Renal cortical epithelial cell (primary cell): ENCODE measurements at places on chromosomes 13 and 19.
A peak's percentile ranks its signal among the peaks of the same experiment; 100 is the strongest.

DNA sequence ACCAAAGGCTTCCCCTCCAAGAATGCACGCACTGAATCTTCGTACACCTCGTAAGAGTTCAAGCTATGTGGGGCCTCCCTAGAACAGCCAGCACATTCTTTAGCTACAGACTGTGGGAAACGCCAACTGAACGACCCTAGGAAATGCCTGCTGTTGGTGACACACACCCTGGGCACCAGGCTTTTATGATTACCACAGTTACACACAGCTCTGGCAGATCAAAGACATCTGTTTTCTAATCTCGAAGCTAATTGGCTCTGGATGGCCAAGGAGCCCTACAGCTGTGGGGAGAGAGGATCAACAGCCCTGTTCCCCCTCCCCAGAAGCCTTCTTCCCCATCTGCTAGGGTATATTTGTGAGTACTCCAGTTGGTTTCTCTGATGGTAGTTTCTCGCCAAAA is 123.0 kb downstream of the COL4A1 start:
- no peak for DNase-seq

GRCh38 chr13:106915146-106915545 is 347.2 kb upstream of the ARGLU1 start:
- no peak for DNase-seq

- DNase-seq = no peak
Observed at GRCh38 chr19:3785938-3786824, at the start of gene MATK. TSS of gene MATK (minus strand) at chr19:3786381. CDS start at chr19:3785135, 1,246 bp downstream.

- no peak for DNase-seq
Observed at GRCh38 chr13:82791035-82791434, 1091.2 kb downstream of the SLITRK1 start.

DNA sequence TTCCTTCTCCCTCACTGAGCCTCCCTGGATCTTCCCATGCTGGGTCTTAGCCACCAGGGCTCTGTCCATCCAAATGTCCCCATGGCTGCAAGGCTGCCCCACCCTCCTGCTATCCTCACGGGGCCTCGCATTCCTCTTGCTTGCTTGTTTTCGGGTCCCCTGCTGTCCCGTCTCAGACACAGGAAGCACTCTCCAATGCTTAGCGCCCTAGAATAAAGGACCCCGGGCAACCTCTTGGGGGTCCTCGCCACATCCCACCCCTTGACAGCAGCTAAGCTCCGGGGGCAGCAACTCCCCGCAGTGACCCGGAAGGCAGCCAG is 23.7 kb downstream of the SH3GL1 start:
- no peak for DNase-seq

DNA sequence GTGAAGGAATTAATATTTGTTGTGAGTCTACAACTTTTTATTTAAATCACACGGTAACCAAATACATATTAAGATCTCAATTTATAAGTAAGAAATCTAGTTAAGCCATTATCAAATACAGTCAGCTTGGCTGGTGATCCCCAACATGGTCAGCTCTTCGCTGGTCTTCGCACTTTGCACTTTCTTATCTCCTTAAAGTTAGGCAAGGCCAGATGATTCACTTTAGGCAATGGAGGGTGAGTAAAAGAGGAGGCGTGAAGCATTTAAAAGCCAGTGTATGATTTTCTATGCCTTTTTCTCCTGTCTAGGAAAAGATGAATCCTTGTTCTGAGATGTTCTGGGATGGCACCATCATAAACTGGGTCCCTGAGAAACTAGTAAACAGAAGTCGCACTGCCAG is 793.7 kb upstream of the ARGLU1 start:
- no peak for DNase-seq

GRCh38 chr13:85174291-85174690 is 624.9 kb downstream of the SLITRK6 start:
- DNase-seq = no peak

DNA sequence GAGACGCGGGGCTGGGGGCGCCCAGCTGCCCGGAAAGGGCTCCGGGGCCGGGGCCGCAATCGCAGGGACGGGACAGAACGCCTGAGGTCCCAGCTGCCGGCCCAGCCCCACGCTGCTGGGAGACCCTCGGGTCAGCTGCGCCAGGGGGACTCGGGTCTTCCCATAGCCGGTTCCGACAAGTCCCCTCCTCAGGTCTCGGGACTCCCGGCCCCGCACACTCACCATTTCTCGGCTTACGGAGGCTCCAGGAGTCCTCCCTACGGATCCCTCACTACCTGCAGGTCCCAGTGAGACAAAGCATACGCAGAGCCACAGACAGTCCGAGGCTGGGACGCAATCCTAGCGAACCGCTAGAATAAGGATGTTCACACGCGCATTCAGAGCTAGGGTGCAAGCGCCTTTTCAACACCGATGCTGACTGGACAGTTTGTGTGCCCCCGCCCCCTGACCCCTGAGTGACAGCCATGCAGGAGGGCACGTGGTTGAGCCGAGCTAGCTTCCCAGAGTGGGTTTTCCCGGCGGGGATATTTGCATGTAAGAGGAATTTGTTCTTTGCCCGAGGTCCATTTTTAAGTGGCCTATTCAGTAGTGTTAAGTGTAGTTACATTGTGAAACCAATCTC is 13.6 kb downstream of the ZNF490 start:
- peak; percentile 6 for DNase-seq

DNA sequence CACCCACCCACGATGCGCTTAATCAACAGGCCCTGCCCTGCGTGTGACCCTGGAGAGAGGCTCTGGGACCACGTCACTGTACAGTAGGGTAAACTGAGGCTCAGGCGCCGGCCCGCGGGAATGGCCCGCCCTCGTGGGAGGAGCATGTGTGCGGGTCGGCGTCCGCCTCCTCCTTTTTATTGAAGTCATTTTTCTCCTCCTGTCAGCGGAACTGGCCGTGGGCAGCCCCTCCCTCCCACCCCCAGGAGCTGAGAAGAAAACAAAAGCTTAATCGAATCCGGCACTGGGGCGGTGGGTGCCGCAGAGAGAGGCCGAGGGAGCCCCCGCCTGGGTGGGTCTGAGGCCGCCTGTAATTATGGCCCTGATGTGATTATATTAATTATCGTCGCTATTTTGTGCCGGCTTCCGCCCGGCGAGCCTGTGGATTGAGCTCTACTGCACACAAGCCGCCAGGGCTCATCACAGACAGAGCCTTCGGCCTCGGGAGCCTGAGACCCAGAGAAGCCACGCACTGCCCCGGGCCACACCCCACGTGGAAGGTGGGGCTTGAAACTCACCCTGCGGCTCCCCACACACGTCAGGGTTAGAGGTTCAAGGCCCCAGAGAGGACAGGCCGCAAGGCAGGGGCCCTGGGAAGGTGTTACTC is 7.0 kb downstream of the C2CD4C start:
- DNase-seq = no peak

- peak; percentile 63 for DNase-seq
Observed at GRCh38 chr19:2970201-2970835, 7.0 kb upstream of the TLE6 start.

GRCh38 chr13:35964011-35964862 is 166.9 kb downstream of the DCLK1 start:
- DNase-seq = no peak

DNA sequence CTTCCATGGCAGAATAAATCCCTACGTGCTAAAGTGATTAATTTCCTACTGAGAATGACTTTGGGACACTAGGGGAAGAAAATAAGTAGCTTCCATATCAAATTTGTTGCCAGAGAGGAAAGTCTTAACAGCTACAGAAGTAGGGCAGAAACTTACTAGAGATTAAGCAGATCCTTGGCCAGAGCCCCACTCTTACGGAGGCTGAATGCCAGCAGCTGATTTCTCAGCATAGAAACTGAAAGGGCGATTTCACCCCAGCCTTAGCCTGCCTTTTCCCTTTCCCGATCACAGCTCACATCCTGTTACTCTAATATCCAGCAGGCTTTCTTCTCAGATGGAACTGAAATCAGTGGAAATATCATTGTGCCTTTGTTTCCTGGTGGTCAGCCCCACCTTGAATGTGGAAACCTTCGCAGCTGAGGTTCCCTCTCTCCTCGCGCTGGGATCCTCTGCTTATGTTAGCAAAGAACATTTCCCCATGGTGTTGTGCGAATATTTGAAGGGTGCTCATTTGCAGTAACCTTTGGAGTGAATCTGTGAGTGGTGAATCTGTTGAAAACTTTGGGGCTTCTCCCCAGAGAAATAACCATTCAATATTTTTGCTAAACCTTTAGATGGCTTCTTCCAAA is 8.4 kb downstream of the FAM124A start:
- DNase-seq = peak; percentile 10

- no peak for DNase-seq
Observed at GRCh38 chr19:55346725-55347441, 7.2 kb downstream of the KMT5C start.

DNA sequence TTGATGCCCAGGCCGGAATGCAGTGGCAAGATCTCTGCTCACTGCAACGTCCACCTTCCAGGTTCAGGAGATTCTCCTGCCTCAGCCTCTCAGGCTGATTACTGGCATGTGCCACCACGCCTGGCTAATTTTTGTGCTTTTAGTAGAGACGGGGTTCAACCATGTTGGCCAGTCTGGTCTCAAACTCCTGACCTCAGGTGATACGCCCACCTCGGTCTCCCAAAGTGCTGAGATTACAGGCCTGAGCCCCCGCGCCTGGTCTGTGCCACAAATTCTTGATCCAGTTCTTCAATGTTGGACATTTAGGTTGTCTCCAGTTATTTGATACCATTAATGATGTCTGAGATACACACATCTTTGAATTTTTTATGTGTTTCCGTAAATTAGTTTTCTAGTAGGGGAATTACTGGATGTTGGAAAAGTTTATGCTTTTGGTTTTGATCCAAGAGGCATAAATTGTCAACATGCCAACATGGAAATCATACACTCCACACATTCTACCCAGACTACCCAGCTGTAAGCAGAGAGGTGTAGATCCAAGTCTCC is 525 bp upstream of the COG3 start:
- DNase-seq = no peak

DNA sequence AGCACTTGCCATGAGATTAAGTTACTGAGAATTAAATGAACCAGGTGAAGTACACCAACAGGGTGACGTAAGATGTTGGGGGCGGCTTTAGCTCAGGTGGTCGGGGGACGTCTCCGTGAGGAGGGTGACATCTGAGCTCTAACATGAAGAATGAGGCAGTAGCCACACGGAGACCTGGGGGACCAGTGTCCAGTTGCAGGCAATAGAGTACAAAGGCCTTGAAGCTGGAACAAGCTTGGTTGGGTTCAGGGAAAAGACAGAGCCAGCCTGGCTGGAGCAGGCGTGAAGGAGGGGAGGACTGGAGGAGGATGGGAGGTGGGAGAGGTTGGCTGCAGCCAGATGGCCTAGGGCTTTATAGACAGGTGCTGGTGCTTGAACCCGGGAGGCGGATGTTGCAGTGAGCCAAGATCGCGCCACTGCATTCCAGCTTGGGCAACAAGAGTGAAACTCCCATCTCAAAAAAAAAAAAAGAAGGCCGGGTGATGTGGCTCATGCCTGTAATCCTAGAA is 1.6 kb downstream of the SPINT2 start:
- no peak for DNase-seq

DNA sequence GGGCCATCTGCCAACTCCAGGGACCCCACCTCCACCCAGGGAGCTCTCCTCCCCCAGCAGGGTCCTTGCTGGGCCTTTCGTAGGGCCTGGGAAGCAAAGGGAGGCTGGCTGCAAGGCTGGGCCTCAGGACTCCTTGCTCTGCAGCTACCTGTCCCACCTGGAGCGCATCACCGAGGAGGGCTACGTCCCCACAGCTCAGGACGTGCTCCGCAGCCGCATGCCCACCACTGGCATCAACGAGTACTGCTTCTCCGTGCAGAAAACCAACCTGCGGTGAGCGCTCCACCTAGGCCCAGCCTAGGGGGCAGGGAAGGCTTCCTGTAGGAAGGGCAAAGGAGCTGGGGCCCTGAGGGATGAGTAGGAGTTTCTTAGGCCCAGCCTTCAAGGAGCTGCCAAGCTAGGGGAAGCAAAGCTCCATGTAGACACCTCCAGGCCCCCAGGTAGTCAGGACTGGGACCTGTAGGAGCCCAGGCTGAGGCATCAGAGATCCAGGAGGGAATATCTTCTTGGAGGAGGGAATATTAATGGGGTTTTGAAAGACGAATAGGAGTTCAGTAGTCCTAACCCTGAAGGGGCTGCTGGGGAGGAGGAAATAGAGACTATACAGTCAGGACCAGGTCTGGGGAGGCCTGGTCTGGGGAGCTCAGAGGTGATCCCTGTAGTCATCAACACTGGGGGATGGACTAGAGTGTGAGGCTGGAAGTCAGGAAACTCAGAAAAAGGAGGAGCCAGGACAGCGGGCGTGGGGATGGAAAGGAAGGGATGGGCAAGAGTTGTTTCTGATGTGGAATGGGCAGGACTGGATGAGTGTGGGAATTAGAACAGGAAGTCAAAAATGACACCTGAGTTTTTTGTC is 16.0 kb downstream of the GNA15 start:
- DNase-seq = no peak

DNA sequence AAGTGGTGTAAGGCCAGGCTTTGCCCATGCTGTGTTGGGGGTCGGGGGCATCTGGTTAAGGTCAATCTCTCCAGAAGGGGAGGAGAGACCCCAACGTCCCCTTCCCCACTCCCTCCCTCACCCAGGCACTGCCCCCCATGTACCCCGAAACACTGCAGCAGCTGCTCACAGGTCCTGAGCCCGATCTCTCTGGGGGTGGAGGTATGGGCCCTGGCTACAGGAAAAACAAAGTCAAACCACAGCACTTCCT is 10.2 kb downstream of the CAPN12 start:
- DNase-seq = no peak

DNA sequence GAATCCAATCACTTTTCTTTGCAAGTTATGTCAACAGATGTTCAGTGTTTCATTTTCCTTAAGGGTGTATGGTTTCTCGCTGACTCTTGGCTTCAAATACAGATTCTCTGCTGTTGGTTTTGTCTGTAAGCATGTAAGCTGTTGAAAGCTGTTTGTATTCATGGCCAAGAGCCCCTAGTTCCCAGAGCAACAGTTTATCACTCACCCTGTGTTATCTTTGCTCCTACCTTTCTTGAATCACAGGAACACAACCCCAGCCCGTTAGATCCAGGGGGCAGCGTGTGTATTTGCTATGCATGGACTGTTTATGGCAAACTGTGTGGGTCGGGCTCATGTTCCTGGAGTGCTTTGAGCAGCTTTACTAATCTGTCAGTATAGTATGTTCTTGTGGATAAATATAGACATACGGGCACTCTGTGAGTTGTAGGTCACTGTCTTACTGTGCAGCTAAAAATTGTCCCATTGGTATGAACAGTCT is 28.9 kb downstream of the FRY start:
- no peak for DNase-seq

DNA sequence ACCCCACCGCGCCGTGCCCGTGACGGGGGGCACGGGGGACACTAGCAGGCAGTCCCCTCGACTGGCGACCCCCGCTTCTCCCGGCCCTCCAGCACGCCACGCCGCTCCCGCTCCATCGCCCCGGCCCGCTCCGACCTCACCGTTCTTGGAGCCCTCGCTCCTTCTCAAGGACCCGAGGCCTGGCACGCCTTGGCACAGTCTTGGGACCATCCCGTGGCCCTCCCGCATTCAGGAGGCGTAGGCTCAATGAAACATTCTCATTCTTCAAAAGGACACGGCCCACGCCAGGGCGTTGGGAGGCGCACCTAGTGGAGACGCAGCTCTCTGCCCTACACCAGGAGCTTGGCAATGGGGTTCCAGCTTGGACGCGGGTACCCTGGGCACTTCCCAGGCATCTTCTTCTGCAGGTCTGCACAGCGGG is 473 bp upstream of the CERS1 start:
- DNase-seq = no peak
